Activated CD8-positive, alpha-beta memory T cell treated with anti-CD3 and anti-CD28 coated beads for 1 hour (primary cell): ENCODE measurements at places on chromosomes 11 and 22.

DNA sequence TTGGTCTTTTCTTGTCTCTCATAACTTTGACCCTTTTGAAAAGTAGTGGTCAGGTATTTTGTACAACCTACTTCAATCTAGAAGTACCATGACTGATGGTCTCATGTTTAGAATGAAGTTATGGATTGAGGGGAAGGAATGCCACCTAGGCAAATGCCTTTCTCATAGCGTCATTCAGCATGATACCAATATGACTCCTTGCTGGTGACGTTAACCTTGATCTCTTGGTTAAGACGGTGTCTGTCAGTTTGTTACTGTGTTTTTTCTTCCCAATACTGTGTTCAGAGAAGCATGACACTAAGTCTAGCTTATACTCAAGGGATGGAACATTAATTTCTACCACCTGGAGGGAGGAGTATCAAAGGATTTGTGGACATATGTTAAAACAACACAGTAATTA is 130.9 kb downstream of the KIF18A start:
- no peak for DNase-seq

DNA sequence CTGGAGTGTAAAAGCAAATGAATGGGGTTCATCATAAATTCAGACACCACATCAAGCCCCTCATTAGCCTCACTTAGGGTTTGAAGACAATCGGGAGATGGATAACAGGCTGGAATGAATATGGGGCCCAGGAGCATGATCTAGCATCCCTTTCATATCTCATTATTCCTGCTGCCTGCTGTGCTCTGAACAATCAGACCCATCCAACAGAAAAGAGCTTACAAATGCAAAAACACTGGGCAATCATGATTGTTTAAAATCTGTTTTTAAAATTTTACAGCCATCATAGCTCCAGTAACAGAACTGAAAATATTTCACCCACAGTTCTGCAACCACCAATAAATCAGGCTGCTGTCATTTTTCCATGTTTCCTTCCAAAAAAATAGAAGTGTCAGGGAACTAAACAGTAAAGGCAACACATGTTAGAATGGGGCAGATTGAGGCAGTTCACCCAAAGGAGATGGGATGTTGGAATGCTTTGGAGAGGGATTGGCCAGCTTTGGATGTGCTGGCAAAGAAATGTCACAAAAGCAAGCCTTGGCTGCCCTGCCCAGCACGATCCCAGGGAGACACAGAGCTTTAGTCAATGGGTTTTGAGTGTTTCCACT is 47.8 kb upstream of the BMAL1 start:
- DNase-seq, result no peak

DNA sequence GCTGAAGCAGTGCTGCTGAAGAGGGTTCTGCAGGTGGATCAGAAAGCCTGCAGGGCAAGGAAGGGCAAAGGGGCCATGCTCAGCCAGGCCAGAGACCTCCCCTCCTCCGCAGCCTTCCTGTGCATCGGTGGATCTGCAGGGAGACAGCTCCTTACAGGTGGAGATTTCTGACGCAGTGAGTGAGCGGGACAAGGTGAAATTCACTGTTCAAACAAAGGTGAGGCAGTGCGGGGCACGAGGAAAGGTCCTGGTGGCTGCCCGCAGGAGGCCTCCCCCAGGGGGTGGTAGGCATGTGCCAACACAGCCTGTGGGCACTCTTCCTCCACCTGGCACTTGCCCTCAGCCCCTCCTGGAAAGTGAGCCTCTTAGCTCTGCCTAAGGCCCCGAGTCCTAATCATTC is 8.6 kb downstream of the CFL1 start:
- DNase-seq, result no peak

DNA sequence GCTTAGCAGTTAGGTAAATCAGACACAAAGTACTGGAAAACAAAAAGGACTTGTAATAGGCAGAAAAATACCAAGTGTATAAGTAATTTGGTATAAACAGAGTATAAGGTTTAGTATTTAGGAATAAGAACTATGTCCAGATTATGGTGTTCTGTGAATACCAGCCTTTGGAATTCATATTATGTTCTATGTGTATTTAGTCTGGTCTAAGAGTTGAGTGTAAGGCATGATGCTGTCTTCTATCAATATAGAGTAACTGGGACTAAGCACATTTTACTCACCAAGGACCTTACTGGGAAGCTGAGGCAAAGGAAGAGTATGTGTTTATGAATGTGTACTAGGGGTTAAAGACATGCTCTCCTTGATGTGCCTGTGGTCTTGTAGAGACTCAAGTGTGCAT is 9.5 kb downstream of the SDHD start:
- DNase-seq, result no peak

- no peak for DNase-seq
Measured at GRCh38 chr11:119297938-119298337, 19.0 kb downstream of the MCAM start.

GRCh38 chr11:5736396-5736795 is at the start of gene OR56B1:
TSS of gene OR56B1 (plus strand) at chr11:5736448. CDS start at chr11:5736517, 69 bp downstream.
- DNase-seq, result no peak

DNA sequence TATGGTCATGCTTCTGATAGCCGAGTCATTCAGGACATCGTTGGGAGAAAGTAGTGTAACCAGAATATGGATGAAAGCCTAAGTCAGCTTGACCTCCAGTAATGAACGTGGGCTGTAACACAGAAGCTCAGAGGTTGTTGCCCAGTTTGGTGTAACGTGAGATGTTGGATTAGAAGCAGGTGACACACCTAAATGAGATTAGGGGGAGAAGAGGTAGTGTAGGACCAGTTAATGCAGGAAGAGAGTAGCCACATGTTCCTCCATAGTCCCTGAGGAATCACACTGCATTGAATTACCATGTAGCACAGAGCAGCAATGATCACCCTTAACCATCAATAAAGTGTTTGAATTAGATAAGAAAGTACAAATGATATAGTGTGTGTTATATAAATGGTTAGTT is 20.4 kb downstream of the FBXO7 start:
- DNase-seq, result no peak

DNA sequence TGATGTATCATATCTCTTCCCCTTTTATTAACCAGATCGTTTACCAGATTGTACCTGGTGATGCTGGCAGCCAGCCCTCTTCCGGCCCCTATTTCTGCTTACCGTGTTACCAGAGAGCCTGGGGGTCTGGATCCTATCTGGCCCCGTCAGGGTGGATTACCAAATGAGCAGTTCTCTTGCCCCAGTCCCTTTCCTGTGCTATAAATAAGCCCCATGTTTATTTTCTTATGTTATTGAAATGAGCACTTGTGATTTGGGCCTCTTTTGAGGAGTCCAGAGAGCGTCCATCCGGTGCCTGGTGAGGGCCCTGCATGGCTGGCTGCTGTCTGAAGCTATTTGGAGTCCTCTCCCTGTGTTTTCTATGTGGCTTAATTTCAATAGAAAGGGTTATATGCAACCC is 59.5 kb downstream of the ALX4 start:
- DNase-seq, result no peak

- DNase-seq, result no peak
Measured at GRCh38 chr11:108914981-108915380, 250.1 kb downstream of the DDX10 start.

- DNase-seq, result no peak
Measured at GRCh38 chr11:75430714-75431532, 2.1 kb downstream of the KLHL35 start.

- DNase-seq, result no peak
Measured at GRCh38 chr11:45606514-45607281, 58.7 kb downstream of the CHST1 start.

DNA sequence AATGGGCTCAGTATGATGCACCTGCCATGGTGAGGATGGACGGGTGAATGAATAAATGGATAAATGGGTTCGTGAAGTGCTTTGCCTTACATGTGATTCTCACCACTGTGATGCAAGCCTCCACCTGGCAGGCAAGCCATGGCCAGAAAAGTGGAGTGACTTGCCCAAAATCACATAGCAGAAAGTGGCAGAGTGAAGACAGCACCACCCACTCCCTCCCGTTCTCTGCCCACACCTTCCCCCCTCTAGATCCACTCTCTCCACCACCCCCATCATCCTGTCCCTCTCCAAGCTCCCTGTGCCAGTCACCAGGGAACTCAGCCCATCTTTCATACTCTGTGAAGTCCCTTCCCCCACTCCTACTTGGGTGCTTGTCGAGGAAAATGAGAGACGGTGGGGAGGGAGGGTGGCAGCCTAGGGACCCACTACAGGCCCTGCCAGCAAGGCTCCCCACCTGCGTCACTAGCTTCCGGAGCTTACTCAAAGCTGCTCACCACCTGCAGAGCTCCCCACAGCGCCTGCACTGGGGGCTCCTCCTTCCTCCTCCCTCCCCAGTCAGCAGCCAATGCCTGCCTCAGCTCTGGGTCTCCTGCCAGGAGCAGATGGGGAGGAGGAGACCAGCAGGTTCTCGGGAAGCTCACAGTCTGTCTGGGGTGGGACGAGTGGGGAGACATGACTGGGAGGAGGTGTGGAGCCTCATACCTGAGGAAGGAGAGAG is 82.3 kb downstream of the PDE2A start:
- peak; percentile 59 for DNase-seq

DNA sequence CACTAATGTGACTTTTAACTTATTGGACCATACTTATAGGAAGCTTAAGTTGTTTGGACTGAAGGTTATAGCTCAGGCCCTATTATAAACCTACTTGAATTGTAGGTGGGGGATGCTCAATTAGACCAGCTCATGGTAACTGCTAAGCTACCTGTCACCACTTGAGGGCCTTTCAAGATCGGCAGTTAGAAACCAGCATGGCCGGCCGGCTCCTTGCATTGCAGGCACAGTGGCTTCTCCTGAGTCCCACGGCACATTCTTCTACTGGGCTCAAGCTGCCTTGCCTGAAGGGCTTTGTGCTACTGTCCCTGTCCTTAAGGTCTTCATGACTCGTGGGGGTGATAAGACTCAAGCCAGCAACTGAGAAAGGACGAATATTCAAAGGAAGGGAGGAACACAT is 70.8 kb downstream of the TBC1D22A start:
- no peak for DNase-seq

- DNase-seq, result no peak
Measured at GRCh38 chr11:96228910-96229309, 114.1 kb downstream of the MAML2 start.

DNA sequence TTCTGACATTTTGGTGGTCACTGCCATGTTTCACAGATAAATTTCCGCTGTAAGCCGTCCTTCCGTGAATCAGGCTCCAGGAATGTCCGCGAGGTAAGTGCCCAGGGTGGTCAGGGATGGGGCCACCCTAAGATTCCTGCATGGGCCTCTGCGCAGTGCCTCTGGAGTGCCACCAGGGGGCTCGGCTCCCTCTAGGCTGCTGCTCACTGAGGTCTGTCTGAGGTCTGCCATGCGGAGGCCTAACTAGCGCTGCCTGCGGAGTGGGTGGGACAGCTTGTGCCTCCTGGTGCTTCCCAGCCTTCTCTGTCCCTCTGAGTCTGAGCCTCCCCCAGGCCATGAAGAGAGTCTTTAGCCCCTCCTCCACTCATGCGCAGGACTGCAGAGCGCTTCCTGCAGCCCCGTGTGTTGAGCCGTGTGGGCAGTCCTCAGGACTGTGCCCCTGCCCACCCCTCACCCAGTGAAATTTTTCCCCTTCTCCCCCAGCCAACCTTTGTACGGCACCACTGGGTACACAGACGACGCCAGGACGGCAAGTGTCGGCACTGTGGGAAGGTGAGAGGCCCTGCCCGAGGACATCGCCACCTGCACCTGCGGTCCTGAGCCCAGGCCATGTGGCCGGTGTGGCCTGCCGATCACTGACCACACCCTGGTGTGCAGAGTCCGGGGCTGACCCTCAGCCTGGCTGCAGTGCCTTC is 11.9 kb upstream of the MDK start:
- no peak for DNase-seq

DNA sequence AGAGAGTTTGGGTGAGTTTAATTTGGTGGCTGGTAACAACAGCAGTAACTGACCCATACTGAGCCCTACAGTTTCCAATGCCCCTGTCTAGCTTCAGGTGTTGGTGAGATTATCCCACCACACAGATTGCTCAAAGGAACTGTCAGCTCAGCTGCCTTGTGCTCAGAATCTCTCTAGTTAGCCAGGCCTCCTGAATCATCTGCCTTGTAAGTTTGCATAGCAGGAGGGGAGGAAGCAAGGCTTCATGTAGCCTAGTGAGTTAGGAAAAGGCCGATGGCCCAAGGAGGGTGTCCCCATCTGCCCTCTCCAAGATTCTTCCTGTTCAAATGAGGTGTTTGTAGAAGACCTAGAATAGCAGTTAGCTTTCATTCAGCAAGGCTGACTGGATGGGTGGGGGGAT is 74.3 kb downstream of the MICAL2 start:
- DNase-seq, result no peak

- no peak for DNase-seq
Measured at GRCh38 chr11:94849839-94850238, 81.7 kb downstream of the AMOTL1 start.

- DNase-seq, result no peak
Measured at GRCh38 chr22:39665229-39665628, 94.7 kb downstream of the CACNA1I start.

GRCh38 chr11:1448882-1449281 is 37.7 kb downstream of the MOB2 start:
- no peak for DNase-seq

GRCh38 chr11:121567995-121568394 is 115.2 kb upstream of the SORL1-AS1 start:
- DNase-seq, result no peak

DNA sequence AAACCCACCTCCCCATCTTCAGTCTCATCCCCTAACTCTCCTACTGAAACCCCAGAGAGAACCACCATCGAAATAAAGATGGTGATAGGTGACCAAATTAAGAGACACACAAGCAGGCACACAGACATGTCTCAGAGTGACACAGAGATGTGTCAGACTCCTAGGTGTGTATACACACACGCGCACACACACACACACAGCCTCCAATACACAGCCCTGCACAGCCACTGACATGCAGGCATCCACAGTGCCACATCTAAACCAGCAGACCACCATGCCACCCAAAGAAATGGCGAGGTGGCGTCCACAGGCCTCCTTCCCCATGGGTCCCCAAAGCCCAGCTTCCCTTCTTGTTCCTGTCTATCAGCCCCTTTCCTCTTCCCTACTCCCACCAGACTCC is 27.4 kb downstream of the NRXN2 start:
- DNase-seq, result no peak

DNA sequence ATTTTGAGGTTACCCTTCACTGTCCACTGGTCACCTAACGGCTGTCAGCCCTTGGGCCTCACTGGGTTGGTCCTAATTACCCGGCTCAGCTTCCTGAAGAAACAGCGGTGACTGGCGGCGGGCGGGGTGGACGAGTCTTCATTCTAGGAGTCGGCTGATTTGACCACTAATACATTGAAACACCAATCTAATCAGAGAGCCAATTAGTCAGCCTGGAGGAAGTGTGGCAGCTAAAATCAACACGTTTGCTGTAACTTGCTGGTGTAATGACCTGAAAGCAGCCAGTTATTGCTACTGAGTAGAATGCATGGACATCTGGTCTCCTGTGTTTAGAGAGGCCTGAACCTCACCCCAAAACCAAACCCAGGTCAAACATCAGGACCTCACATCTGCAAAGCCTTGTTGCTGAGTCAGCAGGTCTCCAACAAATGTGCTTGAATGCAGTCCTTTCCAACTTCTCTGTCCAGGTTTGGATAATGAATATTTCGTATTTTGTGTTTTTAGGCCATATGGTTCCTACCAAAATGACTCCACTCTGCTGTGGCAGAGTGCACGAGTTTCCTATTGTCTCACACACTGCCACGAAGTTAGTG is 496.4 kb downstream of the BRD1 start:
- no peak for DNase-seq

GRCh38 chr11:65066805-65067291 is 8.5 kb upstream of the NAALADL1 start:
- DNase-seq, result no peak

- DNase-seq, result no peak
Measured at GRCh38 chr11:10694486-10695239, 1.1 kb upstream of the IRAG1 start.

- DNase-seq, result no peak
Measured at GRCh38 chr11:133078591-133079404, 453.5 kb downstream of the OPCML start.

- DNase-seq, result no peak
Measured at GRCh38 chr11:45275828-45276227, 10.3 kb downstream of the SYT13 start.
